Mesenteric fat pad (tissue), 1 donor: ENCODE measurements at places on chromosomes 13 and 19.

DNA sequence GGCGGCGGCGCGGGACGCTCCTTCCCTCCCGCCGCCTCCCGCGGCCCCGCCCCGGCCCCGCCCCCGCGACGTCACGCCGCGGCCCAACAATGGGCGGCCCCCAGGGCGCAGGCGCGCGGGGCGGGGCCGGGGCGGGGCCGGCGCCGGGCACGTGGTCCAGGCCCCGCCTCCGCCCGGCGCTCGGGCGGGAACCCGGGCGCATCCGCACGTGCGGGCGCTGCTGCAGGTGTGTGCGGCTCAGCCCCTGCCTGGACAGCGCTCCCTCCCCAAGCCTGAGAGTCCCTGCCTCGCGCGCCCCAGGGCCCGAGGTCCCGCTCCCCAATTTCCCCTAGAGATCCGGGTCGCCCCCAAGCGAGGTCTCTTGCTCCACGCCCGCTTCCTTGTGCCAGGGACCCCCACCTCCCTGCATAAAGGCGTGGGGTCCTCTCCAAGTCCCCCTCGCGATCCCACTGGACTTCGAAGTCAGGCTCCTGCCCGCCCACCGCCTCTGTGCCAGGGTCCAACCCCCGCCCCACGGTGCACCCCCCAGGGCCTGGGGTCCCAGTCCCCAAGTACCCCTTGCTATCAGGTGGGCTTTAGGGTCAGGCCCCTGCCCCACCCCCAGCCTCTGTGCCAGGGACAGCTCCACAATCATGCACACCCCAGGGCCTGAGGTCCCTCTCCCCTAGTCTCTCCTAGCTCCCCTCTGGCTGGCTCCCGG lies at the start of gene MEX3D:
MEX3D (minus strand) TSS at position 6 of the 700 bp plus-strand sequence. CDS start 267 bp downstream, outside the sequence.
- no peak for DNase-seq

DNA sequence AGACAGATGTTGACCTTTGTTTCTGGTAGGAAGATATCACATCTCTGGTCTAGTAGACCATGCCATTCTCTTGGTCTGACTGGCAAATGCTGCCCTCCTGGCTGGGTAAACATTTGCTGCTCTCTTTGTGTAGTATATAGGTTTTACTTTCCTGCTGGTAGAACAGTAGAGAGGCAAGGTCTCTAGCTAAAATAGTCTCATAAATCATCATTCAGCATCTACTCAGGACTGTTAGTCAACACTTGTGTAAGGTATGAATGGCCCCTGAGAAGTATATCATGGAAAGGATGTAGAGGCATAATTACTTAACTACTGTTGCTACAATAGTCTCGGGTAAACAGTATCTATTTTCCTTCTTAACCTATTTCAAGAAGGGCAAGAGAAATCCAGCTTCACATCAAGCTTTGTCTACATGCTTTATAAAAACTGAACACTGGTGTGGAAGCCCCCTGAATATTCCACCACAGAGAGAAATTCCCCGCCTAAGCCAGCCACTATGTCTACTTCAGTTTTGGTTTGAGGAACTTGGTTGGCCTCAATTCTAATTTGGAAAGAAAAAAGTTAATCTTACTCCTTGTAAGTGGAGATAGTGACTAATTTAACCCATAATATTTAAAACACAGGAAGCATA lies 18.4 kb upstream of the MYCBP2 start:
- no peak for DNase-seq

DNA sequence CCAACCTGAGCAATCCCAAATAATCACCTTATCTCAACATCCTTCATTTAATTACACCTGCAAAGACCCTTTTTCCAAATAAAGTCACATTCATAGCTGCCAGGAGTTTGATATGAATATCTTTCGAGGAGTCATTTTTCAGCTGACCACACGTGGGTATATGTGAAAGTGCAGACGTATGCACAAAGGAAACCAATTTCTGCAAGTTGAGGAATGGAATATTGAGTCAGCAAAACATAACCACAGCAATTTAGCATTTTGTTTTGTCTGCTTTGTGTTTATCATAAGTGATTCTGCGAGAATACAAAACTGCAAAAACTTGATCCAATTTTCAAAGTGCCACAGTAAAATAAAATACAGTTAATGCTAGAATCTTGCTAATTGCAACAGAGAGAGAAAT lies 295.9 kb downstream of the SUCLA2 start:
- DNase-seq, result no peak

- DNase-seq, result no peak
These were observed 26.5 kb downstream of the RANBP3 start for GRCh38 chr19:5951338-5951861.

DNA sequence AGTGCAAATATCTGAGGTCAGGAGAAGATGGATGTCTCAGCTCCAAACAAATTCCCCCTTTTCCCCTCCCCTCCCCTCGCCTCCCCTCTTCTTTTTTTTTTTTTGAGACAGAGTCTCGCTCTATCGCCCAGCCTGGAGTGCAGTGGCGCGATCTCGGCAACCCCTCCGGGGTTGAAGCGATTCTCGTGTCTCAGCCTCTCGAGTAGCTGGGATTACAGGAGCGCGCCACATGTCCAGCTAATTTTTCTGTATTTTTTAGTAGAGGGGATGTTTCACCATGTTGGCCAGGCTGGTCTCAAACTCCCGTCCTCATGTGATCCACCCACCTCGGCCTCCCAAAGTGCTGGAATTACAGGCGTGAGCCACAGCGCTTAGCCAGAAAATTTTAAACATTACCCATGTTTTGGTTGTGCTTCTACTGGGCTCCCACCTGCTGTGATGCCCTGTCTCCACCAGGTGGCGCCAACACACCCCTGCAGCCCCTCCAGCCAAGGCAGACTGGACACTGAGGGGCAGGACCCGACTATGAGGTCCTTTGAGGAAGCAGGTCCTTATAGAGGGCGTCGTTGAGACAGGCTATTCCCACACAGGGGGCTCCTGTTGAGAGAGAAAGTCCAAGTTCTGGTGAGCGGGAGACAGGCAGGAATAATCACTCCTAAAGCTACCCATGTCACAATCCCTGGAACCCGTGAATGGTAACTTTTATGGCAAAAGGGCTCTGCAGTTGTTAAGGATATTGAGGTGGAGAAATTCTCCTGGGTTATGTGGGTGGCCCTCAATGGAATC lies 6.3 kb downstream of the ERICH4 start:
- no peak for DNase-seq

DNA sequence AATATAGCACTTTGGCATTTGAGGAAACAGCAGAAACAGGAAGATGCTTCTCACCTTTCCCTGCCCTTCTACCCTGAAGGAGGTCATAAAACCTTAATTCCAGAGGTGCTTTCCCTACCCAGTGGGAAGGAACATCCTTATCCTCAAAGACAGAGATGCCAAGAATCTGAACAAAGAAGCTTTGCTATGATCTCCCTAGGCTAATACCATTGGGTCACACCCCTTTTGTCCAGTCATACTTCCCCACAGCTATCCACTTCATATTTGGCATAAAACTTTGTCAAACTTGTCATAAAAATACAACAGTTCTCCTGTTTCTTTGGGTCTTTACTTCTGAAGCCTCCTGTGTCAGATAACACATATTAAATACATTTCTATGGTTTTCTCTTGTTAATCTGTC lies 21.7 kb upstream of the RXFP2 start:
- DNase-seq, result no peak
